LHCN-M2 (cell line): ENCODE measurements at places on chromosomes 2 and 18. TPM values are rescaled to one million over a fixed set of nuclear protein-coding genes. Genes with fewer than 3 reads are reported as not detected.
A peak's percentile ranks its signal among the peaks of the same experiment; 100 is the strongest.

Gene AKAIN1
- not detected in 2 replicates for total RNA-seq

Gene EVA1A
- 21.4 and 29.0 TPM in 2 replicates for total RNA-seq

Gene CDH19
- total RNA-seq, result not detected in 2 replicates

Gene SNTG2
- not detected in 2 replicates for total RNA-seq

Gene LRRTM1
- total RNA-seq, result not detected in 2 replicates

Gene NOSTRIN
- total RNA-seq, result not detected in 2 replicates

Gene OSR1
- total RNA-seq, result 8.6 and 13.1 TPM in 2 replicates

Gene HAAO
- total RNA-seq, result not detected in 2 replicates

Gene SCG2
- total RNA-seq, result 10.8 and 12.7 TPM in 2 replicates

Gene IRS1
- total RNA-seq, result 25.0 and 28.5 TPM in 2 replicates

Gene LHCGR
- not detected in 2 replicates for total RNA-seq

Gene TPO
- total RNA-seq, result not detected in 2 replicates

Gene CD207
- total RNA-seq, result not detected in 2 replicates

Gene AAMP
- 168 and 170 TPM in 2 replicates for total RNA-seq

Gene SRD5A2
- total RNA-seq, result not detected in 2 replicates

GRCh38 chr2:14861181-14861580 lies 228.7 kb downstream of the LRATD1 start:
- DNase-seq, result no peak

- DNase-seq, result peak; percentile 29
These were observed 62.9 kb downstream of the MTHFD2 start for GRCh38 chr2:74261204-74261864.

DNA sequence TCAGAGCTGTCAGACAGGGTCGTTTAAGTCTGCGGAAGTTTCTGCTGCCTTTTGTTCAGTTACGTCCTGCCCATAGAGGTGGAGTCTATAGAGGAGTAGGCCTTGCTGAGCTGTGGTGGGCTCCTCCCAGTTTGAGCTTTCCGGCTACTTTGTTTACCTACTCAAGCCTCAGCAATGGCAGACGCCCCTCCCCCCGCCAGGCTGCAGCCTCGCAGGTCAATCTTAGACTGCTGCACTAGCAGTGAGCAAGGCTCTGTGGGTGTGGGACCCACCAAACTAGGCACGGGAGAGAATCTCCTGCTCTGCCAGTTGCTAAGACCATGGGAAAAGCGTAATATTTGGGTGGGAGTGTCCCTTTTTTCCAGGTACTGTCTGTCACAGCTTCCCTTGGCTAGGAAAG lies 86.5 kb downstream of the EFEMP1 start:
- no peak for DNase-seq

DNA sequence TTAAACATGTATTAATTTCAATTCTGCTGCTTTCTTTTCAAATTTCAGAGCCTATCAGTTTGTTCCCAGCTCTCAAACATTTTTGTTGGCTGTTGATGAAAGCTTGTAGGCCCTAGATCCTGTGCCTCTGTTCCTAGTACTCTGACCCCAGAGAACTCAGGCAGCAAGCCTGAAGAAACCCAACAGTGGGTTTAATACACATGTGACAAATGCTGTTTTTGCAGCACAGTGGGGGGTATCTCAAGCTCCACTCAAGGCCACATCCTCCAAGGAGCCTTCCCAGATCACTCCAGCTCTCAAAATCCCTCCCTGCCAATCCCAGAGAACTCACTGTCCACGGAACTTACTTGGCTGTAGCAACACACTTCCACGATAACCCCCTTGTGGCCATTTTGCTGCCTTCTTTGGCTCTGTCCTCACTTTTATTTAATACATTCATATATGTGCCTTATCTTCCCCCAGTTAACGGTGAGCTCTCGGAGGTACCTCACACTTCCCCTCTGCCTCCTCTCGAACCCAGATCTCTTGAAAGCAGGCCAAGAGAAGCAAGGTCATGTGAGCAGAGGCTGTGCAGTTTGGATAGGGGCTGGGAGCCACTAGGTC lies 122.4 kb downstream of the TNS1 start:
- DNase-seq, result peak; percentile 14

- no peak for DNase-seq
These were observed 753 bp downstream of the ITPRIPL1 start for GRCh38 chr2:96325884-96326255.

GRCh38 chr2:224378701-224379097 lies 23.2 kb downstream of the FAM124B start:
- DNase-seq, result no peak

- peak; percentile 86 for DNase-seq
These were observed 122.5 kb downstream of the FHOD3 start for GRCh38 chr18:36419900-36420531.

DNA sequence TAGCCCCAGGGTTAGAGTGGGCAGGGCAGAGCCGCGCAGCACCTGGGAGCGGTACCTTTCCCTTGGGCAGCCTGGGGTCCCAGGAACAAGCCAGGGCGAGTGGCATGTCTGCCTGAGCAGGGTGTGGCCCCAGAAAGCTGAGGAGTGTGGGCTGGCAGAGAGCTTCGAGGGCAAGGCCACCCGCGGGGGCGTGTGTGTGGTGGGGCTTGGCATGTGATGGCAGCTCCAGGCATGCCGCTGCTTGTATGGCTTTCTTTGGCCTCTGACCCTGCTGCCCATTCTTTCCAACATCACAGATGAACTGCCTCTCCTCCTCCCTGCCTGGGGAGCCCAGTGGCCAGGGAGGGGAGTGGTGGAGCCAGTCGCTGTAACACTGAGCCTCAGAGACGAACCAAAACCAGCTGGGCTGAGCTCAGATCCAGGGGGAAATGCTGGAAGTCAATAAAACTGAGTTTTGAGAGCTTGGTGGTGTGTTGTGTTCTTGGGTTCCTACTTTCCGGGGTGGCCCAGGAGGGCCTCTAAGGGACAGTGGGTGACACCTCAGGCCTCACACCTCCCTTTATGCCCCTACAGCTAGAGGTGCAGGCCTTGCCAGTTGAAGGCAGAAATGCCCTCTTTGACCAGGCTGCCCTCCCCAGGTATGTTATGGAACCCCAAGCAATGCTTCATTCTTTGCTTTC lies 7.4 kb downstream of the DNAJB2 start:
- peak; percentile 52 for DNase-seq

GRCh38 chr2:34037157-34037556 lies 438.1 kb upstream of the FAM98A start:
- no peak for DNase-seq

- no peak for DNase-seq
These were observed 1.0 kb downstream of the HOXD9 start for GRCh38 chr2:176123411-176124109.

GRCh38 chr2:48107326-48107925 lies 201.1 kb upstream of the FBXO11 start:
- peak; percentile 61 for DNase-seq

- DNase-seq, result no peak
These were observed 3.6 kb downstream of the VIL1 start for GRCh38 chr2:218422403-218423086.

GRCh38 chr2:214737188-214737587 lies 72.3 kb downstream of the BARD1 start:
- no peak for DNase-seq

DNA sequence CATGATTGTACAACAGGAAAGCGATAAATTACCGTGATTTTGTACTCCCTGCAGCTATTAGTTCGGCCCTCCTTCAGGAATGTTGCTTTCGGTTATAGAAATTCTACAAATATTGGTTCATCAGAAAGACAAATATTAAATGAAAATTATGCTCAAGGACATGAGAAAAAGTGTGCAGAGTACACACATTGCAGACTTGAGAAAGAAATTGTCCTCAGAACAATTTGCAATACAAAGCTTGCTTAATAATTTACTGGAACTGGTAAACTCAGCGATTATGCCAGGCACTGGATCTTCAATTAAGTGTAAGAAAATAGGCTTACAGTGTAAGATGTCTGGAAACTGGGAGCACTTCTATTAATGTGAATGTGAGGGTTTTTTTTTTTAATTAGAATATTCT lies 45.9 kb downstream of the ABCG8 start:
- DNase-seq, result no peak

DNA sequence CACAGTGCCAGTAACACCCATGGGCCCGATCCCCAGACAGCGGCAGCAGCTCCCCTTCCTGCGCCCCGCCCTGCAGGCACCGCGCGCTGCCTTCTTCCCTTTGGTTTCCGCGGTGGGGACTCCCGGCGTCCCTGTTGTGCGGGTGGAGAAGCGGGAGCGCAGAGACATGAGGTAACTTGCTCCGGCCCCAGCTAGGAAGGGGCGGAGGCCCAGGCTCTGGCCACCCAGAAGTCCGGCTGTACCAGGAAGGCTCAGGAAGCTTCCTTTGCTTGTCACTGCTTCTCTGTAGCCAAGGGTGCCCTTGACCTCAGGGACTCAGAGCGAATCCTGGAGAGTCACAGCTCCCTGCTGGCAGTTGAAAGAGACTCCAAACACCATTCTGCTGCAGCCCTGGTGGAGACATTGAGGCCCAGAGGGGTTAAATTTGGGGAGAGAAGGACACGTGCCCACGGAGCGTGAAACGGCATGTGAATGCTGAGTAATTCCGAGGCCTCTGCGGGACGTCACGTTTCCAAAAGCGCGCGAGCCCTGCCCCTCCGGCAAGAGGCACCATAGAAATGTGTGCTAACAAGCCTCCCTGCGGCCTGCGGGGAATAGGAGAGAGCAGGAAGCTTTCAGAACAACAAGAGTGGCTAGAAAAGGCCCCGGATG lies 6.7 kb upstream of the ADCY3 start:
- no peak for DNase-seq

GRCh38 chr2:10499911-10500521 lies 51.9 kb upstream of the ODC1 start:
- no peak for DNase-seq

GRCh38 chr2:234823877-234824376 lies 127.9 kb upstream of the SH3BP4 start:
- DNase-seq, result peak; percentile 90

GRCh38 chr18:72283148-72283925 lies 260.8 kb downstream of the CBLN2 start:
- DNase-seq, result no peak

- no peak for DNase-seq
These were observed 58.4 kb downstream of the SEMA4F start for GRCh38 chr2:74712223-74713053.

DNA sequence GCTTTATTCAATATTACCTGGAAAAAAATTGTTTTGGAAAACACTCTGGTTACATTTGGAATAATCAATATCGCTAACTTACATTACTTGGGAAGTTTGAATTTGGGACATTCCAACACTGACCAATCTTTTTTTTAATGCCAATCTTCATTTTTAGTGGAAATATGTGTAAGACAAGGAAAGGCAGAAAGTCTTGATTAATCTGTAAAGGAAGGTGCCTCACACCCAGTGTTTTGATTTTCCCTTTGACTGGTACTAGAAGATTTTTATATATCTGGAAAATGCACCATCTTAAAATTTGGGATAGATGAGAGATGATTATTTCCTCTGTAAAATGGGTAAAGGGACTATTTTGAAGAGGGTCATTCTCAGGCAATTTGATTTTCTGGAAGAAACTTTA lies 879.2 kb upstream of the ZEB2 start:
- DNase-seq, result no peak

DNA sequence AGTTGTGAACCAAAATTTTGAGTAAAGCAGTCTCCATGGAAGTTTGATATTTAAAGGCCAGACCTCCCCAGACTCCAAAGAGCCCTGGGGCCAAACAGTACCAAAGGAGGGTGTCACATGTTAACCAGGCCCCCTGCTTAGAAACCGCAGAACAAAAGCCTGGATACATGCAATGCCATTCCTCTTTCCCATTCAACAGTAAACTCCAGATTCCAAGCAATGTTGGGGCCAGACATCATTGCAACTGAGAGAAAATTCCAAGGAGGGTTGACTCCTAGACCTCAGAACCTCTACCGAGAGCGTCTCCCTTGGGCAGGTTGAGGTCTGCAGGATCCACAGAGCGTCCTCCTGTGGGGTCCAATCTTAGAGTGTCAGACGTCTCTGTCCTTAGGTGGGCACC lies 404.4 kb upstream of the SYT4 start:
- no peak for DNase-seq

DNA sequence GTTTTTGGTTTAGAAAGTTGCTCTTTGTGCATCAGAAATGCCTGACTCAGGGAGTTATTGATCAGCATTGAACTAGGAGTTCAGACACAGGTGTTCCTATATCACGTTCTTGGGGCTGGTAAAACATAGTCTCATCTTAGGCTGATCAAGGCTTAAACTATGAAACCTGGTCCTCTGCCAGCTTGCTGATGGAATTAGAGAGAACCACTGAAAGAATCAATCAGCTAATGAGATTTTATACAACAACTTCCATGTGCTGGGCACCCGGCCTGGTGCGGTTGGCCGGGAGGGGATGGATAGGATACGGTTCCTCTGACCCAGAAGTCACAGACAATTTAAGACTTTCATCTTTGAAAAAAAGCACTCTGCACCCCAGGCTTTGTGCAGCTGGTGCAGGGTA lies 164.9 kb downstream of the RDH14 start:
- DNase-seq, result no peak

DNA sequence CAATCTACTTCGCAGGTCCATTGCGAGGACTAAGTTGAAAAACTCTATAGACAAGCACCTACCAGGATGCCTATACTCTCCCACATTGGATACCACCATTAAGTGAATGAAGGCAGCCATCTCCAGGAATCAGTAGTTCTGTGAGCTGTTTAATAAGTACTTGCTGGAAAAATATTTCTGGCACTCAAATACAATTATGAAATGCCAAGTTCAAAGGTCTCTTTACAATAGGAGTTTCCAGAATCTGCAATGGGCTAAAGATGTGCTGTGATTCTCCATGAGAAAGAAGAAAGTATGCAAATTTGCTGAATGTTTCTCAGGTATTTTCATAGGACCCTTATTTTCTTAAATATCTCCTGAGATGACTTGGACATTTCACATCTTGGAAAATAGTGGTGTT lies 103.0 kb downstream of the AP1S3 start:
- no peak for DNase-seq

GRCh38 chr2:220228310-220229006 lies 601.0 kb downstream of the SLC4A3 start:
- peak; percentile 99 for DNase-seq

GRCh38 chr2:160696087-160696452 lies 202.5 kb upstream of the RBMS1 start:
- DNase-seq, result no peak

GRCh38 chr18:6722690-6723089 lies 6.8 kb upstream of the ARHGAP28 start:
- no peak for DNase-seq

DNA sequence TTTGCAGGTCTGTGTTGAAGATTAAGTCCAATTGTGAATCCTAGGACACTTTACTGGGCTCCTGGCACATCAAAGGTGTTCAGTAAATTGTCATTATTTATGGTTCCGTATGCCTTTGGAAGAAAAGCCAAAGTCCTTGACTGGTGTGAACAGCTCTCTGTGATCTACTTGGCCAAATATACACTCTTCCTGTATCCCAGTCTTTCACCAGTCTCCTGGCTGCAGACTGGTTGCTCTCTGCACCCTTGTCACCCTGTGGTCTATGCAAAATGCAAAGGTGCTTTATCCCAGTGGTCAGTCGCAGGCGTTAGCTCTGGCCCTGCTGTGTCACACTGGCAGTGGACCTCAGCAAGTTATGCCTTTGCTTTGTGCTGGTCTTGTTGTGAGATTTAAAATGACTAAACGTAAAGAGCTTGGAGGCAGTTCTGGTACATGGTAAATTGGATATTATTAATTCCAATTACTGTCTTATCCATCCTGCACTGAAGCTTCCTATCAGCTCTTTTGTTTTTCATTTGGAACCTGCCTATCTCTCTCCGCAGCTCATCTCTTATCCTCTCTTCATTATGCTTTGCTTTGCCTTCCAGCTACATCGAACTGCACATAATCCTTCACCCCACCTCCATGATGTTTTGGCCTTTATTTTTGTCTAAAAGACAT lies 83.1 kb downstream of the MYO1B start:
- no peak for DNase-seq

- DNase-seq, result peak; percentile 45
These were observed 694 bp downstream of the UNC50 start for GRCh38 chr2:98608962-98609604.

GRCh38 chr18:11784674-11785304 lies 66.4 kb upstream of the CHMP1B start:
- no peak for DNase-seq
